Activated CD8-positive, alpha-beta memory T cell treated with anti-CD3 and anti-CD28 coated beads, Interleukin-2, amount 10 ng/mL, durations not matched to agents 7 days and 5 days (primary cell): ENCODE measurements at places on chromosomes 5 and 9.
A peak's percentile ranks its signal among the peaks of the same experiment; 100 is the strongest.

DNA sequence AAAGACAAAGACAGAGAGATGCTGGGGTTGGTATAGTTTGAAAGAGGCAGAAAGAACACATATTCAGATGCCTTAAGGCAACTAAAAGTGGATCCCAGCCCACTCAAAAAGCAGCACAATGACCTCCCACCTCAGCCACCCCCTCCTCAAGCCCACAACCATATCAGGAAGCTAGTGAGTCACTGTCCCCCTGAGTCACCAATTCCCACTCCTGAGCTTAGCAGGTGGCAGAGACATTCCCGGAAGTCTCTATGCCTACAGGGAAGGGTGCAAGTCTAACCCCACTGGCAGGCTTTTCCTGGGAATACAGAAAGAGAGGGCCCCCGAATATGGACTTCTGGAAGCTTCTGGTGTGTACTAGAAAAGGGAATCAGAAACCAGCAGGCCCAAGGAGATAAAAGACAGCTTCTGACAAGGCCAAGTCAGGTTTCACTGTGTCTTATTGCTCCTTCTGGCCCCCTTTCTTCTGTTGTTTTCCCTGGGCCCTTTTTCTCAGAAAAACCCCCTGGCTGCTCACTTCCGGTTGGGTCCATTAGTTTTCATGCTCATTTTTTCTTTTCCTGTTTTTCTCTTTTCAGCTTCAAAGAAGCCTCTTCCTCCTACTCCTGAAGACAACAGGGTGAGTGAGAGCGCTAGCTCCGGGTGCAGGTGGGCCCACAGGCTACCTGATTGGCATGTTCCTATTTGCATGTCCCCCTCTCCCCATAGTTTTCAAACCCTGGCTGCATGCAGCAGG lies 36.8 kb downstream of the ITK start:
- DNase-seq = peak; percentile 65

- DNase-seq = no peak
Observed at GRCh38 chr5:9348401-9348996, 197.4 kb downstream of the SEMA5A start.

DNA sequence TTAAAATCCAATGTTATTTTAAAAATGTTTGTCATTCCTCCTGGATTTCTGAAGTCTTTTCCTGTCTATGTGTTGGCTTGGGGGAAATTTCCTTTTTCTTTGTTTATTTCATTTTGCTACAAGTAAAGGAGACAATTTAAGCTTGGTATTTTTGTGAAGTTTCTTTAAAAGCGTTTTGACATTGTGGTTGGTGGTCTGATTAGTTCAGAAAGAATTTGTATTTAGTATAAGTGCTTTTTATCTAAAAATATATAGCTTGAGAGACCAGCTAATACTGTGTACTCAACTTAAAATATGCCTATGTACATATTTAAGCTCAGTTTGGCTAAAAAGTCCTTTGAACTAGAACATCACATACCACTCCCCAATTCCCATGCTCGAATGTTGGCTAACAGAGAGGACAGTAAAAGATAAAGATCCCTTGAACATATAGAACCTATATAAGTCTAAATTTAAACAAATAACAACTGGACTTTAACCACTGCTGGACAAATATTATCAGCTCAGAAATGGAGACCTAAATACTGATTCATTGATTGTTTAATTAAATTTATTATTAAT lies 237.6 kb downstream of the TLE4 start:
- no peak for DNase-seq

- no peak for DNase-seq
Observed at GRCh38 chr5:124253203-124253810, 493.1 kb downstream of the ZNF608 start.

GRCh38 chr5:119340597-119341218 lies 15.1 kb upstream of the TNFAIP8 start:
- DNase-seq = peak; percentile 93

DNA sequence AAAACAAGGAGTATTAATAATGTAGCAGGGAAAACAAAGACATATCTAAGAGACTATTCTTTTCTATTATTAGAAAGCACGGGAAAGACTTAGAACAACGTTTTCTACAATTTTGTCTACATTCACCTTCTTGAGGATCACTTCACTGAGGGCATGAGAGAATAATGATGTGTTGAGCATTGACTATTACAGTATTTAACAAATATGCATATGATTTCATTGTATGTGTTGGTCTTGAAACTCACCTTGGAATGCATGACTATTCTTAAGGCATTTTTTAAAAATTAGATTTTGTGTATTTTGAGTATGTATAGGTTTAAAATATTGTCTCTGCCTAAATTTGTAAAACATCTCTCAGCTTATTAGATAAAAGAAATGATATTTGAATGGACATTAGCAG lies 1.2 kb downstream of the FSD1L start:
- no peak for DNase-seq

GRCh38 chr5:141963701-141964100 lies 5.2 kb upstream of the RNF14 start:
- DNase-seq = no peak

DNA sequence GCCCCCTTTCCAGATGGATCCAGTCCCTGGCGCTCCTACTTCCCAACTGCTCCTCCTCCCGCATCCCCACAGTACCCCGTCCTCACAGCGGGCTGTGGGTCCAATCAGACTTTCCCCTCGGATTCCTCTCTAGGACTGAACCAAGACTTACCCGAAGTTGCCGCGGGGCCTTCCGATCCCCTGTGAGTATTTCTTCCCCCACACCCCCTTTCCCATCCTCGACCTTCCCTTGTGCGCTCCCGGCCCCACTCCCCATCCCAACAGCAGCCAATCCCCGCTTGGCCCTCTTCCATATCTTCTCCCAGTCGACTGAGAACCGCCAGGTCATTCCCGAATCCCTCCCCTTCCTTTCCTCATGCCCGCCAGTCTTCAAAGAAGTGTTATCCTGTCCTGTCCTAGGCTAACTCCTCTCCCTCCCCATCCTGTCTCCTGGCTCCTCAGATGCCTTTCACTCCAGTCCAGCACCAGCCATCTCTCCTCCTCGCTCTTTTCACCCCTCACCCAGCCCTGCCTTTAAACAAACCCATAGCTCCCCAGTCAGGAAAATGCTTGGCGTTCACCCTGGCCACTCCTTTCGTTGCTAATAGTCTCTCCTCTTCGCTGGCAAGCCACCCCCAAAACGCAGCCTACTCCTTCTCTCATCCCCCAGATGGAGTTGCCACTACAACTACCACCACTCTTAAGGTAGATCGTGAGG lies 646 bp downstream of the SWI5 start:
- DNase-seq = no peak

GRCh38 chr9:75063556-75064305 lies 24.2 kb downstream of the NMRK1 start:
- DNase-seq = no peak

- DNase-seq = no peak
Observed at GRCh38 chr5:102295534-102296177, 428 bp downstream of the SLCO4C1 start.

DNA sequence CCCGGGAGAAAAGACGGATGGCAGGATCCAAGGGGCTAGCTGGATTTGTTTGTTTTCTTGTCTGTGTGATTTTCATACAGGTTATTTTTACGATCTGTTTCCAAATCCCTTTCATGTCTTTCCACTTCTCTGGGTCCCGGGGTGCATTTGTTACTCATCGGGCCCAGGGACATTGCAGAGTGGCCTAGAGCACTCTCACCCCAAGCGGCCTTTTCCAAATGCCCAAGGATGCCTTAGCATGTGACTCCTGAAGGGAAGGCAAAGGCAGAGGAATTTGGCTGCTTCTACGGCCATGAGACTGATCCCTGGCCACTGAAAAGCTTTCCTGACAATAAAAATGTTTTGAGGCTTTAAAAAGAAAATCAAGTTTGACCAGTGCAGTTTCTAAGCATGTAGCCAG lies 94.2 kb downstream of the SYK start:
- peak; percentile 12 for DNase-seq

- no peak for DNase-seq
Observed at GRCh38 chr9:127923771-127924170, 6.8 kb downstream of the PIP5KL1 start.

DNA sequence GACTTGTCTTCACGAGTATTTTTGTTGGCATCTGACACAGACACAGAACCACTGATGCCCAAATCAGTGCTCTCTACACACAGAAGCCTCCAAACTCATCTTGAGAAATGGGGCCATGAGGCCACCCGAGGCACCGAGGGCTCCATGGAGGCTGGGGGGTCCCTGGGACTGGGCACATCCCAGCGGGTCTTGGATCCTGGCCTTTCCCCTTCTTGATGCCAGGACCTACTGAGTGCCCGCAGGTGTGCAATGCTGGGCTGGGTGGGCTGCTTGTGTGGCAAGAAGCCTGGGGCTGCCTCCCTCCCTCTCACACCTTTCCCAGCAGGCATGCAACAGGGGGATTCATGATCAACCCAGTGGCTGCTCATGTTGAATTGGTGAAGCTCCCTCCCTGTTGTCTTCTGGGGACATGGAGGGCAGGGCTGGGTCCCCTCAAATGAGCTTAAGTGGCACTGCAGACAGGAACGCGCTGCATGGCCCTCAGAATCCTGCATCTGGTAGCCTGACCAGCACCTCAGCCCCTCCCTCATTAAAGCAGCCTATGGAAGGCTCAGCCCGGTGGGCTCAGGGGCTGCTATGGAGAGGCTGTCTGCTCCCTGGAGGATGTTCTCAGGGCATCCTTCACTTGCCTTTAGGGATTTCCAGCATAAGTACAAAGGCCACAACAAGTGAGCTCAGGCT lies 63.7 kb upstream of the SIMC1 start:
- DNase-seq = peak; percentile 31

DNA sequence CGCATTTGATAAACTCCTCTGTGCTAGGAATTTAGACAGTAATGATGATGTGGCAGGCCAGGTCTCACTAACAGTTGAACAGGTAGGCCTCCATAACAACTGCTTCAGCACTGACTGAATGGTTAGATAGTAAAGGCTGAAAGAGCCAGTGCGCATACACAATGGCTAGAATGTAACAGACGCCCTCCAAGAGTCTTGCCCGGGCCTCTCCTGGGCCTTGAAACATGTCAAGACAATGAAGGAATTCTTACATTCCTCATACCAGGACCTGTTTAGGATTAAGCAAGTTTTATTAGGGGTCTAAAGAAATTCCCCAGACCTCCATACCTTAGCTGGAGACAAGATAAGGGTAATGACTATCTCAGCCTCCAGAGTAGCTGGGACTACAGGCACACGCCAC lies 6.7 kb upstream of the BICD2 start:
- DNase-seq = no peak

- no peak for DNase-seq
Observed at GRCh38 chr9:76703270-76703669, 61.0 kb upstream of the PCA3 start.

DNA sequence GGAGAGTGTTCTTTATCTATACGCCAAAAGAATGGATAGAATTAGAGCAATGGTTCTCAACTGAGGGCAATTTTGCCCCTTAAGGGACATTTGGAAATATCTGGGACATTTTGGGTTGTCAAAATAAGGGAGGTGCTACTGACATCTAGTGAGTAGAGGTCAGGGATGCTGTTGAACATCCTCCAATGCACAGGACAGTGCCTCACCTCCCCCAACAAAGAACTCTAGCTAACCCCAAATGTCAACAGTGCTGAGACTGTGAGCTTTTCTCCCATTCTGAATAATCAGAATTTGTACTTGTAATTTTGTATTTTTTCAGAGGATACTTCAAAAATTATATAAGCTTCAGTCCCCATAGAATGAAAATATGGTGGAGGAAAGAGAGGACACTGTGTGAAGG lies 8.6 kb upstream of the SMC5 start:
- DNase-seq = no peak

GRCh38 chr5:16656561-16657191 lies 39.9 kb upstream of the RETREG1 start:
- DNase-seq = no peak

GRCh38 chr5:94463739-94464138 lies 154.7 kb downstream of the KIAA0825 start:
- no peak for DNase-seq

- no peak for DNase-seq
Observed at GRCh38 chr9:83622433-83622938, 457 bp upstream of the IDNK start.

GRCh38 chr5:34586117-34586885 lies 69.8 kb upstream of the RAI14 start:
- no peak for DNase-seq

DNA sequence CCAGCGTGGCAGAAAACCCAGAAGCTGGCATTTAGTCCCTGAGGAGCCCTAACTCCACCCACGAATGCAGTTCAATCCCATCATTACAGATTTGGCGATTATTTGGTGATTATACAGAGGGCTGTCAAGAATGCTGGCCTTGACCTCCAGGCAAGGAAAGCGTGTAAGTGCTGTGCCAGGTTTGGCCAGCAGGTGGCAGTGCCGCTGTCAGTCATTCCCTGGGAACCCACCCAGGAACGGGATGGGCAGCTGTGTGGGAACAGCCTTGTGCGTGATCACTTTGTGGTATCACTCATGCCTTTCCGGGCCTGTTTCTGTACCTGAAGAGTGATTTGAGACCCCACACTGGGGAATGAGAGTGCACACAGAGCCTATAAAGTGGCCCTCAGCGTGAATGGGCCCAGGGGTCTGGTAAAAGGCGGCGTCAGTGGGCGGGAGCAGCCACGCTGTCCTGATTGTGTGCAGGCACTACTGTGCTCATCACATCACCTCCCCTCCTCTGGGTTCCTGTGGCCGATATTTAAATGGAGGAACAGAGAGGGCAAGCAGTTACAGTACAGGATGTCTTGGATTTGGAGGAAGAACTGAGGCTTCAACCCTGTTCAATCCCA lies 215.6 kb downstream of the ROR2 start:
- DNase-seq = peak; percentile 68

DNA sequence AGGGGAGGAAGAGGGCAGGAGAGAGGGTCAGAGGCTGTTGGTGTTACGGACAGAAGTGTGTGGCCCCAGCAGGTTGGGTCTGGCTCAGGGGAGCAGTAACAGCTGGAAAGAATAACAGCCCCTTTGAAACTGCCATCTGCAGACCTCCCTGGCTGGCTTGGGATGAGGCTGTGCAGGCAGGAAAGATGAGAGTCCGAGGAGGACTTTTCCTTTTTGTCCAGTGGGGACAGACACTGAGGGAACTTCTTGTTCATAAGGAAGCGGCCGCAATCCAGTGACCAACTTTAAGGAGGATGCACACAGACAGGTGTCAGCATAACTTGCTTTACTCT lies 14.8 kb upstream of the PLEKHG4B start:
- no peak for DNase-seq
